ENCODE measurements at places on chromosomes 4 and X.

DNA sequence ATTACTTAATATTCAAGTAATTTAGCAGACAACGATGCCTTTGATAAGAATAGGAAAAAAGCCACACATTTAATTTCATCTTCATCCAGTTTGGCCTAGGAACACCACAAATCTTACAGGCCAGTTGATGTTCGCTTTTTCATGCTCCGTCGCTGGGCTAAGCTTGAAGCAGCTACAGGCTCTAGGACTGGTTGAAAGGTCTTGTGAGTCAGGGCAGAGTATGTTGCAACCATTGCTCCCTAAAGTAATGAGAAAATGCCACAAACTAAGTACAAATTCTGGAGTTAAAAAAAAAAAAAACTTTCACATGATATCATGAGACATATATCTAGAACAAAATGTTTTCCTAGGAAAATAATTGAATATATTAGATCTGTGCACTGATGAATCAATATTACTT lies 123.8 kb downstream of the RPS6KA6 start:
- DNase-seq = no peak

- no peak for DNase-seq
Observed at GRCh38 chr4:15836362-15836761, 58.2 kb downstream of the CD38 start.

GRCh38 chr4:94757192-94758140 lies at the start of gene BMPR1B:
BMPR1B (plus strand) TSS chr4:94757955; CDS start chr4:95104425, 346,470 bp downstream.
- DNase-seq = no peak

GRCh38 chr4:184968784-184969201 lies 49.5 kb upstream of the HELT start:
- no peak for DNase-seq

DNA sequence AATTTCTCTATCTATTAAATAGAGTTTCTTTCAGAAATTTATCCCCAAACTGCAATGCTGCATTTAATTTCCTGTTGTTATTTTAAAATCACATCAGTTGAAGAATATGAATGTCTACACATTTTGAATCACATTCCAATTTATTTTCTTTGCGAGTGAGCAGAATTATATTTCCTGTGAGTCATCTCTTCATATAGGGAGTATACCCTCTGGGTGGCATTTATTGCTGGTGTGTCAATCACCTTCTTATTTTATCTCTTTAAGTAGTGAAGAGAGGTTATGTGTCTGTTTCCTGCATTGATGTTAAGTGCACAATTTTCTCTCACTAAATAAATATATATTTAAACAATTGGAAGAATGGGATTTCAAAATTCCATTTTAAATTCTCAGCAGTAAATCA lies 511.0 kb upstream of the ATOH1 start:
- DNase-seq = no peak
